Hematopoietic multipotent progenitor cell treated with erythropoietin and hydrocortisone succinate and interleukin-3 and kit ligand, for 17 days (in vitro differentiated cells): ENCODE measurements at places on chromosomes 7 and 10.

DNA sequence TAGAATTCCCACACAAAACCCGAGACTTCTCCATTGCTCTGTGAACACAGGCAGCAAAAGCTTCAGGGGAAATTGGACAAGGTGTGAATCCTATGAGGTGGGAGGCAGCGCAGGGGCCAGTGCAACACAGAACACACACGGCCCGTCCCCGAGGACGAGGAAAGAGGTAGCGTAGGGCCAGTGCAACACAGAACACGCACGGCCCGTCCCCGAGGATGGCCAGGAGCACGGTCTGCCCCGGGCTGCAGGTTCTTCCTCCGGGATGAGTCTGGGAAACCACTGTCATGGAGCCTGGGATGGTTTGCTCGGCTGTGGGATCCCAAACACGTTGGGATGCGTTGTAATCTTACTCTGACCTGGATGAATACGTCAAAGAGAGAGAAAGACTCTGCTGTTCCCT is 432.1 kb downstream of the GLRX3 start:
- no peak for DNase-seq

DNA sequence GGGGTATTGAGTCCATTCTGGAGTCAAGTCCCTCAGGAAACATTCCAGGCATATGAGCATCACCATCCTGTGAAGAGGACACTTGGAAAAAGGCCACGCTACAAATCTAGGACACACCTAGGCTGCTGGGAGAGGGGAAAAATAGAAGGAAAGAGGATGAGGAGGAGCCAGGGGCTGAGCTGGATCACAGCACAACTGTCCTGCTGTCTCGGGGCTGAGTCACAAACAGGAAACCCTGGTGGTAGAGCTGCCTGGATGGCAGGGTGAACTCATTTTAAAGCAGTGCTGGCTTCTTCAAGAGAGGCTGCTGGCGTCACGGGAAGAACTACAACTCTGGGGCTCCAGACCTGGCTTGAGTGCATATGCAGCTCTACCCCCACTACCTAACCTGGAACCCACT is 151.5 kb downstream of the RNF216 start:
- no peak for DNase-seq

DNA sequence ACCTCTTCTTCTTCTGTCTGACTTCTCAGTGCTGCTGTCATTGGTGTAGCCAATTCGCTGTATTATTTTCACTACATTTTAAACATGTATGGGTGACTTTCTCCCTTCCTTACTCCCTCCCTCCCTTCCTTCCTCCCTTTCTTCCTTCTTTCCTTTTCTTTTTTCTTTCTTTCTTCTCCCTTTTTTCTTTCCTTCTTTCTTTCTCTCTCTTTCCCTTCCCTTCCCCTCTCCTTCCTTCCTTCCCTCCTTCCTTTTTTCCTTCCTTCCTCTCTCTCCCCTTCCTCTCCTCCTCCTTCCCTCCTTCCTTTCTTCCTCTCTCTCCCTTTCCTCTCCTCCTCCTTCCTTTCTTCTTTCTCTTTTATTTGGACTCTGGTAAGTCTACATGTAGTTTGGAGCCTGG is 240.8 kb downstream of the GATA3 start:
- no peak for DNase-seq

DNA sequence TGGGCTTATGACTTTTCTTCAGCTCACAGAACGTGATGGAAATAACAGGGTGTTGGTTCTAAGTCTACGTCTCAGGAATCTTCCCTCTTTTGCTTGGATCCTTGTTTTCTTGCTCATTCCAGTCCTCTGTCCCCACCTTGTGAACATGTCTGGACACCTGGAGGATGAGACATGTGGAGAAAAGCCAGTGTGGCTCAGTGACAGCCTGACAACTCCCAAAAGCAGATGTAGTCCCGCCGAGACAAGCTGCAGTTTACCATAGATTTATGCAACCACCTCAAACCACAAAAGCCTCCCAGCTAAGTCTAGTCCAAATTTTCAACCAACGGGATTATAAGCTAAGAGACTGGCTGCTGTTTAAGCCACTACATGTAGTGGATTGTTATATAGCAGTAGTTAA is 476.1 kb downstream of the SH2D4B start:
- DNase-seq: no peak

DNA sequence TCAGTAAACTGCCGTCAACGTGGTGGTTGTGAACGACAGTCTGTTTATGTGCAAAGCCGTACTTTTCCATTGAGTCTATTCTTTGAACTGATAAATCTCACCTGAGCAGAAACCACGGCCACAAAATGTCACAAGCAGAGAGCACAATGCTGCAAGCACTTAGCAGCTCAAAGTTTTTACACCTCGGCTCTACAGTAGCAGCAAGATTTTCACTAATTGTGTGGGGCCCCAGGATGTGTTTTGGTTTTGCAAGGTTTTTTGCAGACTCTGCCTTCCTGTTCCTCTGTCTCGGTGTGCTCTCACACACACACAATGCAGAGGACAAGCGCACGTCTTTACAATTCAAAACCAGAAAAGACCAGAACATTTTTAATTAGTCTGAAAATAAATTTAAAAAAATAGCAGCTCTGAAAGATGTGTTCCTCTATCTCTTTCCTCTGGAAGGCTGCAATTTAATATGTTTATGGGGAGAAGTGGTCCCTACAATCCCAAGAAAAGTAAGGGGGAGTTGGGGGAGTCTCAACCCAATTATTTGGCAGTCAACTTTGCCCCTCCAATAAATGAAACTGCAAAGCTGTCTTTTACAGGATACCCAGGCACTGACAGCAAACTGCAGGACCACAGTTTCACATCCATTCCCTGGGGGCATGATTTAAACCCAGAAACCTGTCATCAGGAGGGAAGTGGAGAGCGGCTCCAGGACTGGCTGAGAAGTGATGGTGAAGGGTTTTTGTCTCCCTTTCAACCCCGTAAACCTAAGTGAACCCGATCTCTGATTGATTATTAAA is 73.8 kb upstream of the SFMBT2 start:
- DNase-seq: no peak

- no peak for DNase-seq
Measured at GRCh38 chr7:20032741-20033140, 184.4 kb downstream of the MACC1 start.

- no peak for DNase-seq
Measured at GRCh38 chr7:157552295-157552993, 215.6 kb downstream of the DNAJB6 start.

GRCh38 chr7:135193615-135194081 is 17.7 kb downstream of the WDR91 start:
- DNase-seq: no peak

DNA sequence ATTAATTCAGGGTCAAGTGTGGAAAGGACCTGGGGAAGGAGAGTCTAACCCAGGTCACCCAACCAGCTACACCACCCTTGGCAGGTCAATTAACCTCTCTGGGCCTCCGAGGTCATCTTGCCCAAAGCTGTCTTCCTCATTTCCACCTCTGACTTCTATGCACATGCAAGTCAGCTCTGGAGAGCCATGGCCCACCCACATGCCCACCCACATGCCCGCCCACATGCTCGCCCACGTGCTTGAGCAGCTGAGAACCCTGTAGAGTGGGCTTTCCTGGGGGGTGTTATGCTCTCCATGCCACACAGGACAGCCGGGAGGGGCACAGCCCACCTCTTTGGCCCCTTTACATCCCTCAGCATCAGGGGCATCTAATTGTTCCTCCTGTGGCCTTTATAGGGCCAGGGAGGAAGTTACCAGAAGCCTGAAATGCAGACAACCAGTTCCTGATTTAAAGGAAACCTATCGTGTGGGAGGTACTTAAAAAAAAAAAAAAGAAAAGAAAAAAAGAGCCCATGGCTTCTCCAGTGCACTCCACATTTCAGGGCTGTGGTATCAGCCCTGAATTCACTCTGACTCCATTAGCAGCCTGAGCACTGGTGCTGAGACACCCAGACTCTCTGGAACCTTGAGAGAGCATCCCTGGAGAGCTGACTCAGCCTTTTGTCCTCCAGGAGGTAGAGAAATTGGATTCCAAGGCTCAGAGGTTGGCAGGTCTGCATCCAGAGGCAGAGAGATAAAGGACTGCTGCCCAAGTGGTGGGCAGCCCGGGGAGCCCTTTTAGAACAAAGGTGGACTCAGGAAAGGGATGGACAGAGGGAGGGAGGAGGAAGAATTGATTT is 176.2 kb upstream of the ZMIZ1 start:
- DNase-seq: no peak

GRCh38 chr7:15459018-15459615 is 102.7 kb downstream of the AGMO start:
- DNase-seq: no peak

- DNase-seq: no peak
Measured at GRCh38 chr10:31153692-31154091, 122.0 kb upstream of the ZNF438 start.

GRCh38 chr10:124390471-124391187 is 28.1 kb downstream of the OAT start:
- DNase-seq: no peak

DNA sequence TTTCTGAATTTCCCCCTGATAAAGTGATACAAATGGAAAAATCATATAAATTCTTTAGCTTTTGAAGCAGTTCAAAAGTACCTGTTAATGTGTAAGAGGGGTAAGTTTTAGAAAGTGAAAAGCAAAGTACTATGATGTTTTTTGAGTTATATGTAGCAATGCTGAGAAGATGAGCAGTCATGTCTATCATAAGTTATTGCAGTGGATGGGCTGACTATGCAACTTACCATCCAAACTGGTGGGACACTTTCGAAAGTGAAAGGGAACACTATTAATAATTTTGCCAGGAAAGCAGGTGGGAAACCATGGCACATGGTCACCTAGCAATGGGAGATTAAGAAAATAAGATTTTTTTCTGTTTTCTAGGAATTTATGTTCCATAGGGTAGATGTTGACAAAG is 4.1 kb downstream of the MINPP1 start:
- peak; percentile 78 for DNase-seq

DNA sequence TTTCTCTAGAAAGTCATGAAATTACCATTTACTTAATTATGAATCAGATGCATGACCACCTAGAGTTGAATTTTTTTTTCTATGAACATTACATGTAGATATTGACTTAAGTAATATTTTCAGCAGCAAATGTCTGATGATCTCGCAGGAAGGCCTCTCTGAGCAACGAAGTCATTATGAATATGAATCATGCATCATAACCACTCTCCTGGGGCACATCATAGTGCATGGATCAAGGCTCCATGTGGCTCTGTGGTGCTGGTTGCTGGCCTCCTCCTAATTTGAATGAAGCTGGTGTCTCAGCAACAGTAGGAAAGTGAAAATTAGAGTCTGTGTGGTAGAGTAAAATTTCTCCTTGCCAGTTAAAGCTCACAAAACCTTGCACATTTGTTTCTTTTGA is 121.4 kb upstream of the INHBA start:
- no peak for DNase-seq

DNA sequence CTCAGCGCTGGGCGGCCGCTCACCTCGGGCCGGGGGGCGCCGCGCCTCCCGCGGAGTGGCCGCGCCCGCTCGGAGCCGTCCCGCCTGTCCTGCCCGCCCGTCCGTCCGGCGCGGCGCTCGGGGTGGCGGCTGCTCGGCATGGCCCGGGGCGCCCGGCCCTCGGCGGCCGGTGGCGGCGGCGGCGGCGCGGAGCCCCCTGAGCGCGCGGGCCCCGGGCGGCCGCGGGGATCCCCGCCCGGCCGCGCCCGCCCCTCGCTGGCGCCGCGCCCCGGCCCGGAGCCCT is 338 bp downstream of the SDK1 start:
- DNase-seq: no peak

DNA sequence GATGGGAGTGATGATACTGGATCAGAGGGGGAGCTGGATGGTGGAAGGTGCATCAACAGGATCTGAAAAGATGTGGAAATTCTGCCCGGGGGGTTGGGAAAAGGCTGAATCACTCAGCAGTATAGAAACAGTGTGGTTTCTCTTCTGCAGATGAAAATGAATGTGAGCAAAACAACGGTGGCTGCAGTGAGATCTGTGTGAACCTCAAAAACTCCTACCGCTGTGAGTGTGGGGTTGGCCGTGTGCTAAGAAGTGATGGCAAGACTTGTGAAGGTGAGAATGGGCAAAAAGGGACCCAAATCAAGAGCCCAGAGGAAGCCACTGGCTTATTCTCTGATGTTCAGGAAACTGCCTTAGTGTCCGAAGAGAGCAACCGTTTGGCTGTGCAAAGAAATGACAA is 12.9 kb downstream of the OIT3 start:
- no peak for DNase-seq

- DNase-seq: peak; percentile 53
Measured at GRCh38 chr7:140923358-140924006, 1.2 kb downstream of the BRAF start.

- peak; percentile 4 for DNase-seq
Measured at GRCh38 chr10:60434418-60435046, 44.9 kb upstream of the ANK3 start.
